ENCODE measurements at places on chromosomes 5 and 9.

DNA sequence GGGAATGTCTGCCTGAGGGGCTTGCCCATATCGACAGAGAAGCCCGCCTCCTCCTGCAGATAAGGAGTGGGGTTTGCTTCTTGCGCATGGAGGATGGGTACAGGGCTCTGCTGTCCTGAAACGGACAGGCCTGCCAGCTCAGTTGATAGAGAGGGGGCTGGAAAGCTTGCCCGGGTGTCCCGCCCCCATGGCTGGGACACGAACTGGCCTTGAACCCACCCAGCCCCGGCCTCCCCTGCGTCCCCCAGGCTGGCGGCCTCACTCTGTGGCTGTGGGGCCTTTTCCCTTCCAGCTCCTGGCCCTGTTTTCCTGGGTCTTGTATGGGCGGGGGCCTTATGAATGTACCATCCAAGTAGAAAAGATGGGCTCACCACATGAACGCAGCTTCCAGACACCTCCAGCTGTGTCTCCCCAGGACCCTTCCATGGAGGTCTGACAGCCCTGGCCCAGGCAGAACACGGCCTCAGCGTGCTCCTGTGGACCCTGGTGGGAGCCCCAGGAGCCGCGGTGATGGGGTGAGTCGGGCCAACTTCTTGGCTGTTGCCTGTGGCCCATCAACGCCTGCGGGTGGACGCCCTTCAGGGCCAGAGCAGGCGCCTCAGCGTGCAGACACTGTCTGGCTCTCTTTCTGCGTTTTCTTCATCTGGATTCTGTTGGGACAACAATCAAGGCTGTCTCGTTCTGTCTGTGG lies 15.9 kb upstream of the SLC2A6 start:
- DNase-seq = no peak

DNA sequence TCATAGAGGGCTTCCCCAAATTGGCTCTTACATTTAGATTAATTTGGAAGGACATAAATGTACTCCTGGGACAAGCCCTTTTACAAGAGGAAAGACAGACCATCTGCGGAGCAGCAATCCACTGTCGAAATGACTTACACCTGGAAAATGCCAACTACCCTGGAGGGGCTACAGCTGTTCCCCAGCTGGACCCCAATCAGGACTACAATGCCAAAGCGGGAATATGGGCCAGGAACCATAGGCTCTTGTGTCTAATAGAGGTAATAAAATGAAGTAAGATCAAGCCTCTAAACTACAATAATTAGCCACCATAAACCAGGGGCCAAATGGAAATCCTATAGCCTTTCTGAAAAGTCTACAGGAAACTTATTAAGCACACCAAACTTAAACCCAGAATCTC lies 581.3 kb downstream of the PDE4D start:
- DNase-seq = no peak

- DNase-seq = no peak
Measured at GRCh38 chr5:172897481-172898217, 61.6 kb upstream of the RPL26L1 start.

GRCh38 chr9:135344915-135345500 lies 134.6 kb upstream of the PPP1R26 start:
- no peak for DNase-seq

- peak; percentile 52 for DNase-seq
Measured at GRCh38 chr5:923281-923873, 30.7 kb downstream of the TRIP13 start.

DNA sequence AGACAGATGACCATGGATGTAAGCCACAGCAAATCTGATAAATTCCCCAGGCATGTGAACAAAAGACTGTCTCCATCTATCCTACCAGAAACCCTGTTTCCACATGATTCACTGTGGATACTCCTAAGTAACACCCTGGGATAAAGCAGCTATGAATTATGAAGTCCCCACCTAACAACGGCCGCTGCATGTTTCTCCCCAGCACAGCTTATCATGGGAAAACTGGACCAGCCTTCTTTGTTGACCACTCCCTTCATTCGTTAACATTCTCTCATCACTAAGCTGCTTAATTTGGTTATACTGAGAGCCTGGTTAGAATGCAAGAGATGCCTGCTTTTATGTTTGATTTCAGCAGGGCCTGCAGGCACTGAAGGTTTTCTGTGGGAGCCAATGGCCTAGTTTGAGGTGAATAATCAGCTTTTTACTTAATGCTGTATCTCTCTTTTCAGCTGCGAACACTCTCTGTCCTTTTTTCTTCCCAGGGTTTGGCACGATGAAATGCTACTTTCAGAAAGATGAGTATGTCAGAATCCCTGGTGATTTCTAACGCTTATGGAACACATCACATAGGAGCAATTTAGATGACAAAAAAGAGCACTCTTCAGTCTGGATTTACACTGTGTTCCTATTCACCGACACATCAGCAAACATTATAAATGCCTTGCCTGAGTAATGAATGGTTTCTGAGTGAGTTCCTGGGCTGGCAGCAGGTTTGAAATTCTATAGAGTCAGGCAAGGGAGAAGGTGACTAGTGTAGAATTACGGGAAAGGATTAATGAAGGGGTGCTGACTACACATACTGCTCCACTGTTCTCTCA lies 318.4 kb upstream of the ZNF608 start:
- DNase-seq = no peak

- DNase-seq = no peak
Measured at GRCh38 chr5:179314606-179315355, 30.5 kb downstream of the ADAMTS2 start.

DNA sequence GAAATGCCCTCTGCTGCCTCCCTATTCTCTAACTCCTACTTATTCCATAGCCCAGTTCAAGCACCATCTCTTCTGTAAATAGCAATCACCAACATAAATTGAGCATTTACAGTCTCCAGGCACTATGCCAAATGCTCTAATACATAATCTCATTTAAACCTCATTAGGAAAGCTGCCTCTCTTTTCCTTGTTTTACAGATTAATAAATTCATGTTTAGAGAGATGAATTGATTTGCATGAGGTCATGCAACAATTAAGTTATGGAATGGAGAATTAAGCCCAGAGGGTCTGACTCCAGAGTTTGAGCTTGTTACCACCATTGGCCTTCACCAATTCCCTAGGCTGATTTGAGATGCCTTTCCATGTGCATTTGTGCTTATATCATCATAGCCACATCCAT lies 23.4 kb upstream of the RFX3 start:
- no peak for DNase-seq

GRCh38 chr9:88923653-88924288 lies 67.5 kb upstream of the S1PR3 start:
- peak; percentile 98 for DNase-seq

- no peak for DNase-seq
Measured at GRCh38 chr9:135641745-135642144, 2.4 kb upstream of the GLT6D1 start.

DNA sequence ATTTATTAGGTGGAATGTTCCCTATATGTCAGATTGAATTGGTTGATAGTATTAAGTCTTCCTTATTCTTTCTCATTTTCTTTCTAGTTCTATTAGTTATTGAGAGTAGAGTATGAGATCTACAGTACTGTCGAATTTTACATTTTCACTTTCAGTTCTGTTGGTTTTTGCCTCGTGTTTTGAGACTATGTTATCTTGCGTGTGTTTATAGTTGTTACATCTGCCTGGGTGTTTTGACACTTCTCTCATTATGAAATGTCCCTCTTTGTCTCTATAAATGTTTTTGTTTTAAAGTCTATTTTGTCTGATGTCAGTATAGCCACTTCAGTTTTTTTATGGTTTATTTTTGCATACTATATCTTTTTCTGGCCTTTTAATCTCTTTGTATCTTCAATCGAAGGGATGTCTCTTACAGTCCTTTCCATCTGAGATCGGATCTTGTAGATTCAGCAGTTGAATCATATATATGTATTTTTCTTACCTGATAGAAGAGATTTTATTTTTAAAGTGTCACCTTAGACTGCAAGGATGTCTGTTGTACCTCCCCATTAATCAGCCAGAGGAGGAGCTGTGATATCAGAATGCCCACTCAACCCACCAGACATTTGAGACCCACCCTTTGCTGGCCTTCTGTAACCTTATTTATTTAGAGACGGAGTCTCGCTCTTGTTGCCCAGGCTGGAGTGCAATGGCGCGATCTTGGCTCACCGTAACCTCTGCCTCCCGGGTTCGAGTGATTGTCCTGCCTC lies 20.7 kb downstream of the EHMT1 start:
- DNase-seq = peak; percentile 26

GRCh38 chr5:52870448-52870847 lies 82.7 kb downstream of the ITGA1 start:
- no peak for DNase-seq

GRCh38 chr9:93996863-93997262 lies 41.7 kb upstream of the BARX1 start:
- DNase-seq = no peak

GRCh38 chr9:69085569-69086283 lies 50.2 kb downstream of the FXN start:
- DNase-seq = no peak

DNA sequence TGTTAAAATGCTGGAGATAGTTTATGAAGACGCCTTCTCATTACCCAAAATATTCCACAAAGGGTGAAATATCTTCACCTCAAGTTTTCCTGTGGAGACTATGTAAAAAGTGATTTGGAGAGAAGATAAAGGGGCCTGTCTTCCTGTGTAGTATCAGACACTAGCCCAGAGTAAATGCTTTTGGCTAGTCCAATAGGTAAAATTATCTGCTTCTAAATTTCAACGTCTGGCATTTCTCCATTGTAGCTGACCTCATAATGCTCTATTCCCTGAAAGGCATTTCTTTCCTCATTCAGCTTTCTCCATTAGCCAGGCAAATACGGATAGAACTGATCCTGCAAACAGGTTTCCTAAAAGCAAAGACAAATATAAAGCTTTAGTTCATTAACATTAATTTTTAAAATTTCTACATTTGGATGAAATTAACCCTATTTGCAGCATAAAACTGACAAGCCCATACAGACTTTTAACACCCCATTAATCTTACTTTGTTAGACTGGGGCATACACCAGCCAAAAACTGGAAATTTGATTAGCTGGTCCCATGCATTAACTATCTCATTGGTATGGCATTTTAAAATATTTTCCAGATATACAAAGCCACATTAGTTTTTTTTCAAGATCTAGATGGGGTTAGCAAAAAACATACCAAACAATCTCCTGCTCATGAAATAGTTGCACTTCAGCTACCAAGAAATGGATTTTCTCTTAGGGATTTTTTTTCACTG lies 548.8 kb downstream of the EFNA5 start:
- DNase-seq = no peak

GRCh38 chr5:4625206-4625896 lies 514.8 kb upstream of the ADAMTS16 start:
- DNase-seq = no peak

- no peak for DNase-seq
Measured at GRCh38 chr5:34034534-34035327, 8.3 kb downstream of the C1QTNF3 start.

- no peak for DNase-seq
Measured at GRCh38 chr9:35935755-35936509, 22.0 kb downstream of the OR2S2 start.

GRCh38 chr5:161138751-161139455 lies 286.9 kb upstream of the ATP10B start:
- DNase-seq = no peak

GRCh38 chr9:121309833-121310425 lies 42.0 kb downstream of the GSN start:
- DNase-seq = no peak

DNA sequence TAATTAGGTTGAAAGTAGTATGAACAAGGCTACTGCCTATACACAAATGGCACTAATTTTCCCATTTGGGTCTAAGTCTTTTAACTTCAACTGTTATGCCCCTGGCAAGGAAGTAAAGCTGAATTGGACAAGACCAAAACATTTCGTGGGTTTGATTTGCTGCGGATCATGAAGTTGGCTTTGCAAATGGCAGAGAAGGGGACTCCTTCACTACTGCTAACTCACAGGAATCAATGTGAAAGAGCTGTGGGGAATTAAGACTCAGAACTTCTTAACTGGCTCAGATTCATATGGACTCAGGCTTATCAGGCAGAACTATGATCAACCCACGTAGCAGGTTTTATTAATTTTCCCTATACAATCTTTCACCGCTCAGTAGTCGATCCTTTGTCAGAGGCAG lies 73.8 kb upstream of the IFNE start:
- no peak for DNase-seq

DNA sequence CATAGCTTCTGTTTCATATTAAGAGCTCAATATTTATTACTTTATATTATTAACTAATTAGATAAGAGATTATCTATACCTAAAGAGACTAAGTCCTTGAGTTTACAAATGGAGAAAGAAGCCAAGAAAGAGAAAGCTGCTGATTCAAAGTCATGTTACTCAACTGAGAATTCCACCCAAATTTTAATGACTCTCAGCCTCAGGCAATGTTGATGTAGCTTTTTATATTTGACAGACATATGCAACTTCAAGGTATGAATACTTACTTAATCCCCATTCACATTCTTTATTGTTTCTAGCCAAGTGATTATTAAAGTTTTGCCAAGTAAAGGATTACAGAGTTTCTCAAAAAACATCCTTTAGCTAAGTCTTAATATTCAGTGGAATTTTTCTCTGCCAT lies 527.5 kb upstream of the NMUR2 start:
- no peak for DNase-seq

DNA sequence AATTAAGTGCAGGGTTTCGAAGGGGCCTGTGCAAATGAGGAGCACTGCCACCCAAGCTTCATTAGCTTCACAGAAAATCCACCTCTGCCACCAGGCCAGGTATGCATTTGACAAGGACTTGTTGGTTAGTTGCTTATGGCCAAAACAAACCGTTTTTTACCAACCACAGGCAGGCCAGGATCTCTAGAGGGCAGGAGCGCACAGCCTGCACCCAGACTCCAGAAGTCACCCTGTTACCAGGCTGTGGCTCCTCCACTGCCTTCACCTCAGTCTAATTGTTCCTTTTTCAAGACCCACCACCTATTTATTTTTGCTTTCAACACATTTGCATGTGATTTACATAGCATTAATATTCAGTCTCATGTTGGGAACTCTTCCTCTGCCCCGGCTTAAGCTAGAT lies 78.3 kb upstream of the HSPA9 start:
- no peak for DNase-seq

- DNase-seq = no peak
Measured at GRCh38 chr5:1359713-1360112, 14.8 kb upstream of the CLPTM1L start.

GRCh38 chr9:105994970-105995369 lies 300.6 kb downstream of the TMEM38B start:
- DNase-seq = no peak

DNA sequence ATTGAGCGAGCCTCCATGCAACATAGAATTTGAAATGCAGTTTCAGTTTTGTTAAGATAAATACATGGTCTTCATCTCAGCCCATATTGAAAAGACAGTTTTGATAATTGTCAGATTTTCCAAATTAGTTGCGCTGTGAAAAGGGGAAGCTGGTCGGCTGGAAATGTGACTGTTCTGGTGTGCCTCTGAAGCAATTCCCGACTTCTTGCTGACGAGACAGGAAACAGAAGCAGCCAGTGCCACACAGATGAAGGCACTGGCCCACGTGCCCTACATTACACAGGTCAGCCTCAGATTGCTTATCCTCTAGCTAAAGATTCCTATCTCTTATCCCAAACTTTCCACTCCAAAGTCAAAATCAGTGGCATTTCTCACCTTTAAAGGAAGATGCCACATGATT lies 214.1 kb upstream of the TLE4 start:
- DNase-seq = peak; percentile 70
